Tibial nerve (tissue), 4 donors: ENCODE measurements at places on chromosomes 11 and 22. TPM values are rescaled to one million over a fixed set of nuclear protein-coding genes. Genes with fewer than 3 reads are reported as not detected.

Gene UPK3A
- not detected for total RNA-seq

Gene DGCR2
- total RNA-seq = 57.6 TPM

Gene SSRP1
- 58.2 TPM for total RNA-seq

DNA sequence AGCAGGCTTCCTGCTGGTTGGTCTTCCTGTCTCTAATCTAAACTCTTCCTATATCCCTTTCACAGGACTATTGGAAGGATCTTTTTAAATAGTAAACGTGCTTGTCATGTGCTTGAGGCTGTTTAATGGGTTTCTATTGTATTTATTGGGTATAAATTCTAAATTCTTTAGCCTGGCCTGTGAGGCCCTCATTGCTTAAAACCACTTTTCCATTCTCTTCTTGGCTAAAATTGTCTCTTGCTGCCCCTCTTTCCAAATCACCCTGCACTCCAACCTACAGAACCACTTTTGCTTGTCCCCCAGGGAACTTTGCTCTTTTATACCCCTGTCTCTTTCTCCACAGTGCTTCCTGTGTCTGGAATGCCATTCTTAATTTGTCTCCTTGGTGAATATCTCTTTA lies 46.4 kb upstream of the MUC15 start:
- DNase-seq = no peak

DNA sequence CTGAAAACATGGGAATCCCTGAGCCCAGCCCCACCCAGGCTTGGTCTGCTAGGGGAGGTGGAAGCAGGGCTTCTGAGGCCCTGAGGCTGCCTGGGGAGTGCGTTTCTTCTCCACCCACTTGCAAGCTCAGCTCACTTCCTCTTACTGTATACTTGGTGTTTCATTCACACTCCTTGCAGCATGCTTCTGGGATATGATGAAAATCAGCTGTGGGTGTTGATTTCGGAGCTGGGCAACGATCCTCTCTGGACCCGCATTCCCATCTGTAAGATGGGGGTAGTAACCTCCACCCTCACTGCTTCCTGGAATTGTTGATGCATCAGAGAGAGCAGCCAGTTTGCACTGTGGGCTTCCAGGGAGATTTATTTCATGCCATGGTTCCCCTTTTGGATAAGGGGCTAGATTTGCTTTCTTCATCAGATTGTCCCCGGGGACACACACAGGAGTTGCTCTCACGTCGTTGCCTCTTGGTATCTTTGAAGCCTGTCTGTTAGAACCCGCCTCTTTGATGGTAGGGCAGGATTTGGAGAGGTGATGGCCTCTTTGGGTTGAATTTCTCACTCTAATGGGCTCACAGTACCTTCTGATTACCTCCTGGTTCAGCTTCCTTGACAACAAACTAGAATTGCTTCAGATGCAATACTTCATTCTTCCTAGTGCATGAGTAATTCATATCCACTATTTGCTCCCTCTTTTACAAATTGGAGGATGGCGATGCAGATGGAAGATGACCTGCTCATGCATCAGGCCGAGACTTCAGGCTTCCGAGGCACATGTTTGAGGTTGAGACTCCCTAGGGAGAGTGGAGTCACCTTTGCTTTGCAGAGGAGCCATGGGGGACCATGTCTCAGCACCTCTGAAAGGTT lies 40.4 kb downstream of the BCR start:
- DNase-seq = no peak

Gene MOGAT2
- total RNA-seq = not detected

Gene APOA4
- total RNA-seq = not detected

DNA sequence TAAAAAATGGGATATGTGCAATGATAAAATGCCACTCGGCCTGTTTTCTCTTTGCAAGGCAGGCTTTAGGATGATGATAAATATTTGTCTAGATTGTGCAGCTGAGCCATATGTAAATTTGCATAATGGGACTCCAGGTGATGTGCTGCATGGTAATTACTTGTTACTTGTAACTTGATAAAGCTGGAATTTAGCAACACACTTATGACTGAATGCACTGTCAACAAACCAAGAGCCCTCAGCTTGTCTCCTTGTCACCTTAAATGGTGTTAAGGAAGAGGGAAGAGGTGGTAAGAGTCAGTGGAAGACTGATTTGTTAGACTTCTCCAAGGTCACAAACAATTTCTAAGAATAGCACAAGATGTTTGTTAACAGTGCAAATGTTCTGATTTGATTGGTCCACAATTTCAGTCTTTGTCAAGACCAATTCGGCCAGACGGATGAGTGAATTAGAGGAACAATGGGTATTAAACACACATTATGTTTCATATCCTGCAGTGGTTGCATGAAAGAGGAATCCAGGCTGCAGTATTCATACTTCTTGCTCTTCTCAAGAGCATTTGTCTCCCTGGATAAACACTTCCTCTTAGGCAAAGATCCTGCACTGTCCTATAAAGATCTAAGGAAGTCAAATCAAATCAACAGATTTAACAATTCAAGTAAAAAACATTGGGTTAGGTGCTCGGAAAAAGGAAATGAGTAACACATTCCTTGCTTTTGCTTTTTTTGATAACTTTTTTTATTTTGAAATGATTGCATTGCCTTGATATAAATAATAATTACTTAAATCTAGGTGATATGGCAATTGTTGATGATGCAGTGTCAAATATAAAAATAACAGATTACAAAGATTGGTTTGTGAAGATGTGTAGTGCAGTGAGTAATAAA lies 448.3 kb upstream of the DDI1 start:
- DNase-seq = no peak

Gene GNAZ
- total RNA-seq = 14.1 TPM

GRCh38 chr22:50255099-50255498 lies 4.0 kb upstream of the HDAC10 start:
- no peak for DNase-seq

Gene OR5M8
- total RNA-seq = not detected

Gene RPUSD4
- 18.3 TPM for total RNA-seq

DNA sequence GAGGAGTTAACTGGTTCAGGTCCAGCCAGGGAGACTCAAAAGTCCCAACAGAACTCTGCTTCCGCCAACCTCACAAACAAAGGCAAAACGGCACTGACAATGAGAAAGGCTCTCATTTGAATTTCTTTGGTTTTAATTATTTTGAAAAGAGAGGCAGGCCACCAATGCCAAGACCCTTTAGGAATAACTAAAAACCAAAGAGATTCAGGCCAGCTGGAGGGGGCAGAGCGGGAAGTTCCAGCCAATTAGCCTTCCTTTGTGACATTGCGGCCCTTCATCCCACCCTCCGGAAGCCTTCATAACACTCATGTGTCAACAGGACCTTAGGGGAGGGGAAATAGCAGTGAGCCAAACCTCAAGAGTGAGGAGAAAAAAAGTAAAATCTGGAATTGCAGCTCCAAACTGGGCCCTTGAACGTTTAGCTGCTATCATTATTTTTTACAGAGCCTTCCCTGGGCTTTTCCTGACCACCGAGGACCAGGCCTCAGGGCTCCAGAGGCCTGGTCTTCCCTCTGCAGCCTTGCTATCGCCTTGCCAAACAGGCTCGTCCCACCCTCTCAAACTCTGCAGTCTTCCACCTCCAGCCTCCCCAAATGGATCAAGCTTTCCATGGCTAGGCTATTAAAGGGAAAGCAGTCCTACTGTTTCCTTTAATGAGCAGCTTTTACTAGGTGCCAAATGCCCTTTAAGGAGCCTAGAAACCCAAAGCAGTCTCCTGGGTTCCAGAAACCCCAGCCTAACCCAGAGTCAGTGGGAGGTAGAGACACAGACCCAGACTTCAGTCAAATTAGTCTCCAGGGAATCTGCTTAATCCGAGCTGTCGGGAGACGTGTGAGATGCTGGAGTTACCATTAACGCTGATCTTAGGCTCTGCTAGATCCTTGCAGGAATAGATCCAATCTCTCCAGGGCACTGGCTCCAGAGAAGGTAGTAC lies 114.2 kb downstream of the CCDC34 start:
- no peak for DNase-seq

Gene RAG2
- not detected for total RNA-seq

DNA sequence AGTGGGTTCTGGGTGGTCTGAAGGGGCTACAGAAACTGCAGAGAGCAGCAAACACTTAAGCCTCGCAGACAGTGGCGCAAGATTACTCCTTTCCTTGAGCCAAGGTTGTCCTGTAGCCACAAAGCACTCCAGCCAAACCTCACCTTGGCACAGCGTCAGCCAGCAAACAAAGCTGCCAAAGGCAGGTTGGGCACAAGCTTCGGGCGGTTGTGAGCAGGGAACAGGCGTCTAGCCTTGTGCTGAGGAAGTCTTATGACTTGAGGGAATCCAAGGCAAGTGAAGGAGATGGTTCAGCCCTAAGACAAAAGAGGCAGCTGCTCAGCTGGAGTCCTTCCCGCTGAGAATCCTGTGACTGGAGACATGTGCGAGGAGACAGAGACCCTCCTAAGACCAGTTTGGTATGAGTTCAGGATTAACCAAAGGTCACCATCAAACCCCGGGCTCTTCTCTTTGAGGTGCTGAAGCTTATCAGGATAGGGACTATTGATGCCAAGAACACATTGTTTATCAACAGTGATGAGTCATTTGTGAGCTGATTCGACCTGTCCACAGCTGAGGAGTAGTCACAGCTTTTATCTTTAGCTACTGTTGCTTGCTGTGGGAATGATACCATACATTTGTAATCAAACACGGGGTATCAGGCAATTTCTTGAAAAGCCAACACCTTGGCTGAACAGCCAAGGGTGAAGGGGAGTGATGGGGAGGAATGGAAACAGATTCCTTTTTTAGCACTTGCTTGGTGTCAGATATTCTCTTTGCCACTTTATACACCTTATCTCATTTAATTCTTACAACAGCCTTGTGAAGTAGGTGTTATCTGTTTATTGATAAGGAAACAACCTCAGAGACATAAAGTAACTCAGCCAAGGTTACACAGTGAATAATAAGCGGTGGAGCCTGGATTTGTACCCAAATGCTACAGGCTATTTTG lies 4.6 kb downstream of the ADM start:
- no peak for DNase-seq

GRCh38 chr22:37026325-37026724 lies 6.8 kb downstream of the MPST start:
- no peak for DNase-seq

DNA sequence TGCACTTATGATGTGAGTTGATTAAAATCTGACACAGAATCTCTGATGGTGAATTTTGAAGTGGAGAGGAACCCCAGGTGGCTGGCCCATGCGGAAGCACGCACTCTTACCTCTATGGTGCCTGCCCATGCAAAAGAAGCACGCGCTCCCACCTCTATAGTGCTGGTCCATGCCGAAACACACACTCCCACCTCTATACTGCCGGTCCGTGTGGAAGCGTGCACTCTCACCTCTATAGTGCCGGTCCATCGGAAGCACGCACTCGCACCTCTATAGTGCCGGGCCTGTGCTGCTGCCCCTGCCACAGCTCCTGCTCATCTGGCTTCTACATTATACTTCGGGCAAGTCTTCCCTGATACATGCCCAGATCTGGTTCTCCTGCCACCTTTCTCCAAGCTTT lies 36.8 kb upstream of the SLC25A1 start:
- no peak for DNase-seq

DNA sequence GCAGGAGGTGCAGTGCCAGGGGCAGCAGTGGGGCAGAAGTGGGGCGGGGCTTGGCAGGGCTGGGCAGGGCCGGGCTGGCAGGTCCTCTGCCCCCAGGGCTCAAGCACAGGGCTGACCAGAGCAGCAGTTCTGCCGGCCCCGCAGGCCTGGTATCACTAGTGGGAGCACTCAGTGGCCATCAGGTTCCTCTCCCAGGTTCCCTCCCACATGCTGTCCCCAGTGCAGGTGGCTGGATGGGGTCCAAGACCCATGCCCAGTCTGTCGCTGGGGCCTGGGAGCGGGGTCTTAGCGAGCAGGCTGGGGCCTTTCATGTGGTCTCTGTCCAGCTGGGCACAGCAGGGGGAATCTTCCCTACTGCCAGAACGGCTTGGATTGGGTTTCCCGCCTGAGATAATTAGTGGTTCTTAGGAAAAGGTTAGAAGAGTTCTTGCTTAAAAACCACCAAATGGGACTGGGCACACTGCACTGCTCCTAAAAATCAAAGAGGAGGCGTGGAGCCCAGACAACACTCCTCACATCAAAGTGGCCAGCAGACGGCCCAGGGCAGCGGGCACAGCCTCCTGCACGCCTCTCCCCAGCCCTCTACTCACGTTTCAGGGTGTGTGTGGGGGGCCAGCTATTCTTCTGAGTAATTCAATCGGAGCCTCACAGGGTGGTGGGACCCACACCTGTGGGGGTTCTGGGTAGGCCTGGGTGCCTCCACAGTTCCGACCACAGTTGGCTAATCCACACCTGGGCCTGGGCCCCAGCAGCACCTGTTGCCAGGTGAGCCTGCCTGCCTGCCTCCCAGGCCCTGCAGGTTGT lies 45.6 kb downstream of the TPCN2 start:
- no peak for DNase-seq

Gene ROBO4
- total RNA-seq = 22.7 TPM

DNA sequence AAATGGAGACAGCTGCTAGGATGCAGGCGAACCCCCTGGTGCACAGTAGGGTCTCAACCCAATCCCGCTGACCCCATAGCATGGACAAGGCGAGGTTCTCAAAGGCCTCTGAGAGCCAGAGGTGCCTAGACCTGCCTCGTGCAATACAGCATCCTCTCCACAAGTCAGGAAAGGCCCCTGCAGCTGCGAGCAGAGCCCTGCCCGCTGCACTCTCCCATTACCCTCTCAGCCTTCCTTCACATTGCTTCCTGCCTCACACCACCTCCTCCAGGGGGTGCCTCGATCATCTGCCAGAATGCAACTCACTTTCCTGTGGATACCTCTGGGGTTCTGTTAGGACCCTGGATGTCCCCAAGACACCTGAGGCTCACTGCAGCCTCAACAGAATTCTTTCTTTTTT lies 42.8 kb upstream of the TCF20 start:
- DNase-seq = no peak

DNA sequence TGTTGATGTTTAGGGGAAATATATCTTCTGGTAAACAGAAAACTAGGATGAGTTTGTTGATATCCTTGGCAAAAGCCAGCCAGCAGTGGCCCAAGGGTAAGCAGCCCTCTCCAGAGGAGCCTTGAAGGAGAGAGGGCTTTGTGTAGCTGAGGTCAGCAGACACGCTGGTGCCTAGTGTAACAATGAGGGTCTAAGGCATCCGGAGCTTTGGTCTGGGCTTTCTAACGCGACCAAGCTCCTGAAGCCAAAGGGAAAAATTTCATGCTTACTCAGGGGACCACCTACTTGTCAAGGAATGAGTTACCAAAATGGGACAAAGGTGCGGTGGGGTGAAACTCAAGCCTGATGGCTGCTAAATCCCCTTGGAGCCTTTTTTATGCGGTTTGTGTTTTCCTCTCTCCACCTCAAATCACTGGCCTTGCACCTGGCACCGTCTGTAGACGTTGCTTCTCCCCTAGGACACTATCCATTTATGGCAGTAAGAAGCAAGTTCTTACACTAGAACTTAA lies 134.9 kb downstream of the DBX1 start:
- no peak for DNase-seq

GRCh38 chr11:27524155-27524554 lies 17.6 kb upstream of the LIN7C start:
- no peak for DNase-seq

DNA sequence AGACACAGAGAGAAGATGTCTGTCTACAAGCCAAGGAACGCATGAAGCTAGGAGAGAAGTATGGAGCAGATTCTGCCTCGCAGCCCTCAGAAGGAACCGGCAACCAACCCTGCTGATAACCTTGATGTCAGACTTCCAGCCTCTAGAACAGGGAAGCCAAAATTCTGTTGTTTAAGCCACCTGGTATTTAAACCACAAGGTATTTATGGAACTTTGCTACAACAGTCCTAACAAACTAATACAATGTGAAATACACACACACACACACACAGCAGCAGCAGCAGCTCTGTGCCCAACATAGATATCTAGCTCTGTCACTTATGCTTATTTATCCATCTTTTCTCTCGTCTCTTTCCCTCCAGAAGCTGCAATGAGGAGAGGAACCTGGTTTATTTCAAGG lies 400.0 kb downstream of the ETS1 start:
- DNase-seq = no peak
